ENCODE measurements at places on chromosomes 12 and 14.

- DNase-seq: no peak
Measured at GRCh38 chr12:6345319-6346091, 3.6 kb upstream of the TNFRSF1A start.

GRCh38 chr12:108211157-108211556 lies 82.1 kb downstream of the WSCD2 start:
- DNase-seq: no peak

- no peak for DNase-seq
Measured at GRCh38 chr12:123995023-123995748, 22.2 kb downstream of the ZNF664 start.

DNA sequence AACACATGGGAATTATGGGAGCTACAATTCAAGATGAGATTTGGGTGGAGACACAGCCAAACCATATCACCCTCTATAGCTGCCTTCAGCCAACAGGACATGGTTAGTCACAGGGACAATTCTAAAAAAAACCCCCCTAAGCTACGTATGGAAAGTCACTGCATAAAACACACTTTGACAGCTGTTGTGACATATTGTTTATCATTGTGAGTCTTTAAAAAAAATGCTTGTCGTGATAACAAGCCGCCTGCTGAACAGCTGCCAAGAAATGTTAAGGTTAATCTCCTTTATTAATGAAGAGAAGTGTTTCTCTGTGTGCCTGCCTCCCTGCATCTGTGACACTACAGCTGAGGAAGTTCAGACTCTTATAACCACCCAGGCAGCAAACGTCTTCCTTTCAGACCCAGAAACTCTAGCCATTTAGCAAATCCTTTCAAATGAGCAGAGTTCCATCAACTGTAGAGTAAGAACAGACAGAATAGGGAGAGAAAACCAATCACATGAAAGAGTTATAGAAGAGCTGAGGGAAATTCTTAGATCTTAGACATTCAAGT lies 1459.6 kb upstream of the TMEM132C start:
- no peak for DNase-seq

Data from right hindlimb (tissue), 1 donor.